Aorta (tissue), 5 donors: ENCODE measurements at places on chromosomes 11 and 22.

GRCh38 chr11:126246636-126247035, 22.1 kb downstream of the SRPRA start:
- DNase-seq = no peak

- DNase-seq = peak; percentile 83
Measured at GRCh38 chr11:119699227-119699626, 29.8 kb downstream of the NECTIN1 start.

- no peak for DNase-seq
Measured at GRCh38 chr22:25966448-25966913, 202.8 kb upstream of the SEZ6L start.

GRCh38 chr11:46075168-46075567, 46.1 kb downstream of the PHF21A start:
- DNase-seq = no peak

GRCh38 chr11:59706518-59707285, 6.9 kb downstream of the OR10V1 start:
- no peak for DNase-seq

- DNase-seq = peak; percentile 92
Measured at GRCh38 chr11:66289548-66290329, 796 bp upstream of the YIF1A start.

DNA sequence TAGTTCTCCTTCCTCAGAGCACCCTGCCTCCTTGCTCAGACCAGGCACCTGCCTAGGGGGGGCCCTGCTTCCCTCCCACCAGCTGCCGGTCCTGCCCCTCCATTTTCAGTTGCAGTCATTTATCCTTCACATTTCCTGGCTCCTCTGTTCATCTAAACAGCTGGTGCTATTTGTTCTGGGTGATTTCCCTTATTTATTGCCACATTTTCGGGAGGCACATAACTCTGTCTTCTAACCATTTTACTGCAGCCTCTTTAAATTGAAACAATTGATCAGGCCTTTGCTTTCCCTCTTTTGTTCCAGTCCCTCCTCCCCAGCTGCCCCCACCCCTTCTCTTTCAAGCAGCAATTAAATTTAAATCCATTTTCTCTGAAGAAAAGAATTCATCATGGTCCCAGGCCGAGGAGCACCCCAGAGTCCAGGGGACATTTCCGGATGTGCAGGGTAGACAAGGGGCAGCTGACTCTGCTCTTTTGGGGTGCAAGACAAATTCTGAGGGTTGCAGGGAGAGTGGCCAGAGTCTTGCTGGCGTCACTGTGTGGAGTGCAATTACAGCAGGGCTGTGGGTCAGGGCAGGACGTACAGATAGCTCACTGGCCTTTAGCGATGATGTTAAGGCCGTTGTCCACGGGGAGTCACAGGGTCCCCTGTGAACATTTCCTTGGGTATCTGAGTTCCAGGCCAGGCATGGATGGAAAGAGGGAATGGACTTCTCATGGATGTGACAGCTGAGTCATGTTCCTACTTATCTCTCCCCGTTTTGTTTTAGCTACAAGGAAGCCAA, 476.4 kb downstream of the TBC1D22A start:
- DNase-seq = no peak

- no peak for DNase-seq
Measured at GRCh38 chr11:57762235-57762861, 746 bp downstream of the CTNND1 start.

DNA sequence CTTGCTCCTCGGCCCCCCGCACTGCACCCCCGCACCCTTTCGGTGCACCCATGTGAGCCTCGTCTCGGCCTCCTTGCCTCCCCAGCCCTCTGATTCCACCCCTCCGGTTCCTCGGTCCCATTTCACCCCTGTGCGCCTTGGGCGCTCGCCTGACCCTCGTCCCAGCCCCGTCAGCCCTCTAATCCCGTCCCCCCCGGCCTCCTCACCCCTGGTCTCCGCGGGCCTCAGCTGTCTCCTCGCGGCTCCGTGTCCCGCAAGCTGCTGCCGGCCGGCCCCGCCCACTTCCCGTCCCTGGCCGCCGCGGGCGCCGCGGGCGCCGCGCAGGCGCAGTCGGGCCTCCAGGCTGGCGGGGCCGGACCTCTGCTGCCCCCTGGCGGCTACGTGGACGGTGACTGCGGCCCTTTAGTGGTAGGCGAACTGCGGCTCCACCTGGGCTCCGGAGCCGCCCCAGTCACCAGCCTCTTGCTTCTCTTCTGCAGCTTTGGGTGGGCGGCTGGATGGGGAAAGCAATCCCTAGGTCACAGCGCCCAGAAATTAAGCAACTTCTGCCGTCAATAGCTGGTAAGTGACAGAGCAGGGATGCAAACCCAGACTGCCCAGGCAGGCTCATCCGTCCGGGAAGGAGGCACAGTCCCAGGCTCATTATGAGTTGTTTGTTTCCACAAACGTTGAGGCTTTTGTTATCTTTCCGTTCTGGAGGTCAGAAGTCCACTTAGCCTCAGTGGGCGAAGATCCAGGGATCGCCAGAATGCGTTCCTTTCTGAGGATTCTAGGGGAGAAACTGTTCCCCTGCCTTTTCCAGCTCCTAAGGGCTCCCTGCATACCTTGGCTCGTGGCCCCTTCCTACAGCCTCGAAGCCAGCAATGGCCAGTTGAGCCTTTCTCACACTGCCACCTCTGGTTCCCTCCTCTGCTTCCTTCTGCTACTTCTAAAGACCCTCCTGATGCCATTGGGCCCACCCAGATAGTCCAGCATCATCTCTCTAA, at the start of gene PPM1F:
PPM1F (minus strand) TSS at position 263 of the 986 bp plus-strand sequence. CDS start 6,800 bp downstream, outside the sequence.
- DNase-seq = peak; percentile 96
